Activated naive CD4-positive, alpha-beta T cell treated with anti-CD3 and anti-CD28 coated beads, Interleukin-2, amount 50 U/mL, for 16 hours (primary cell): ENCODE measurements at places on chromosomes 3 and 15.

- no peak for DNase-seq
Observed at GRCh38 chr3:138890555-138891187, 55.9 kb upstream of the PIK3CB start.

GRCh38 chr3:45659661-45660566 is 29.3 kb upstream of the SACM1L start:
- peak; percentile 36 for DNase-seq

GRCh38 chr15:89442671-89443307 is 53.6 kb downstream of the RHCG start:
- DNase-seq: peak; percentile 31

DNA sequence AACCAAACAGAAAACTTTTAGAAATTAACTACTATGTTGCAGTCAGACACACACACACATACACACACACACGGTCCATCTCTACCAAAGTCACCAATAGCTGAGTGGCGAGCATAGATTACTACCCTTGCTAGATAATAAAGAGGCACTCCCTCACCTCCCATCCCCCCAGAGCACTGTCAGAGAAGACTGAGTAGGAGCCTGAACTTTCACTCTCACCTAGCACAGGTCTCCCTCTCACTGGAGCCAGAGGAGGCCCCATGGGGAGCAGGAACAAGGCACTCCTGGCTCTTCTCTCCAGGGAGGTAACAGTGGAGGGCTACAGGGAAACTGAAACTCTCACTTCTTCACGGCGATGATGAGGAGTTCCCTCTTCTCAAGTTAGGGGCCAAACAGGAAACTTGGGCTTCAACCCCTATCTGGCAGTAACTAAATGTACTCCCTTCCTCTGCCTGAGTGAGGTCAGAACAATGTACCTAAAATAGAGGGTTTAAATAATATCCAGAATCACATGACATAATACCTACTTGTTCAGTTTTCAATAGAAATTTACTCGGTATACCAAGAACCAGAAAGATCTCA is 975.3 kb upstream of the GBE1 start:
- no peak for DNase-seq

DNA sequence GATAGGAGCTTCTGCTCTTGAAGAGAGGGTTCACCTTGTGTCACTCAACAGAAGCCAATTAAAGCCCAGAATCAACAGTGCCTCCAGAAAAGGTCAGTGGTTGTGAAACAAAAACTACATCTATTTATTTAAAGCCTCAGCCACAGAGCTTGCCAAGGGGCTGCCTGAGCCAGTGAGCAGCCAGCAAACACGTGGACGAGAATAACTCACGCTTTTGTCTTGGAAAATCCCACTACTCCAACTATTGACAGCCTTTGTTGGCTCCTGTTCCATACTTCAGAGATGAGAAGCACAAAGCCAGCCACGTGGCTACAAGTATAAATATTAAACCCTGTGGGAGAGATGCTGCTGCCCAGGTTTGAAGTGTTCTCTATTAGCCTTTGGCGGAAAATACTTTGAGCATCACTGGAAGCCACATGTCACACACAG is 10.3 kb downstream of the GPR156 start:
- no peak for DNase-seq

GRCh38 chr3:46669191-46669999 is 24.1 kb downstream of the ALS2CL start:
- no peak for DNase-seq

DNA sequence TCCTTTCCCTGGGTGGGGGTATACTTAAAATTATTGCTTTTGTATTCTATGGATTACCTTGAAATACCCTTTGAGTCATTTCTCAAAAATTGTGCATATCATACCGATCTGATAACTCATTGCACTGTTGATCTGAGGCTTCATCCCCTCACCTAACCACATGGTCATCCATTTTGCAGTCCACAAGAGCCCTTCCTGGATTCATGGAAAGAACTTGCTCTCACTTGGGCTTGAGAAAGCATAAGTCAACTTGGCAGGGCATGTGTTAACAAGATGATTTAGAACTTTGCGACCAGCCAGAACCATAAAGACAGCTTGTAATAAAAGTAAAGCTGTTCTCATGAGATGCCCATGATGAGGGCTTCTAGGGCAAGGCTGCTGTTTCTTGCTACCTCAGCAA is 22.2 kb downstream of the MME start:
- DNase-seq: no peak

DNA sequence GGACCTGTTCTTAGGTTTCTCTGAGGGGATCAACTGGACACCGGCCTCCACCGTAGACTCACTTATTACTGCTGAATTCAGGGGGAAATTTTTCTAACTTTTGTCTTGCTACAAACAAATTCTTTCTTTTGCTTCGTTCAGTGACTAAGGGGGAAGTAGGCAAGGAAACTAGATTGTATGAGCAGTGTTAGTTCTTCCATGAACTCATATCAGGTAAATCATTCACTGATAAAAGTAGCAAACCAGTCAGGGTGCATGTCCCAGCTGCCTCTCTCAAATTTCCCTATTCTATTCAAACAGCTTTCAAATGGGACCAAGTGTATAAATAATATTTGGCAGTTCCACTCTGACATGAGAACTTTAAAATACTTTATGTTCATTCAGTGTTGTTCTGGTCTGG is 7.3 kb upstream of the CCDC13 start:
- DNase-seq: no peak

DNA sequence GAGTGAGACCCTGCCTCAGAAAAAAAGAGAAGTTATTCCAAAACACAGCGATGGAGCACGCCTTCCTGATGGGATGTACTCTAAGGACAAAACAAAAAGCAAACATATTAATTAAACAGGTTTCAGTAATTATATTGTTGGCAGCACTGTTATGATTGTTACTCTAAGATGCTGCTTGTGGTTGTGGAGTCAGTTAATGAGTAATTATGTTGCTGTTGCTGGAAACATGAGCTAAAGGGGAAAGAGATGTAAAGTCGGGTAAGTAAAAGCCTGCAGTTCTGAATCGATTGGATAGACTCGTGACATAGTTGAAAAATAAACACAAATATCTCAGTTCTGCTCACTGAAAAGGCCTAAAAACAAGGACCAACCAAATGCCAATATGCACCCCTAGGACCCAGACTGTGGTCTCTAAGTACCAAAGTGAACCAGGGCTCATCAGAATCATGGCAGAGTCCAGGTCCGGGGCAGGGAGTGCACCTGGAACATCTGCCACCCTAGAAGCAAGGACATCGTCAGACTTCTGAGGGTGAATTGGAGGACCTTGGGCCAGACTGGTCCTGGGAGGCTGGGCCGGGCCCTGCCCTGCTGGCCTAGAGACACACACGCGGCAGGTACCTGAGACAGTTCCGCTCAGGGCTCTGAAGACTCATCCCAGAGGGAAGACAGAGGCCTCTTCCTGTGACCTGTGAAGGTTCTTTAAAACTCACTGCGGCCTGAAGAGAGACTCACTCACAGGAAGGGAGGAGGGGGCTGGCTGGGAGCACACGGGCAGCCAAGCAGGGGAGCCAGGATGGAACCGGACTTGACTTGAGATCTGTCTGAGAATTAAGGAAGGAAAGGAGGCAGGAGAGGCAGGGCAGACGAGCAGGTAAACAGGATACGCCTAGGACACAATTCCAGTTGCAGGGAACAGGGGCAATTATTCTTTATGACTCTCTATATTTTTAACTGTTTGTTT is 140.5 kb downstream of the LRRK1 start:
- DNase-seq: no peak

- no peak for DNase-seq
Observed at GRCh38 chr3:53252096-53252946, 3.5 kb downstream of the TKT start.

DNA sequence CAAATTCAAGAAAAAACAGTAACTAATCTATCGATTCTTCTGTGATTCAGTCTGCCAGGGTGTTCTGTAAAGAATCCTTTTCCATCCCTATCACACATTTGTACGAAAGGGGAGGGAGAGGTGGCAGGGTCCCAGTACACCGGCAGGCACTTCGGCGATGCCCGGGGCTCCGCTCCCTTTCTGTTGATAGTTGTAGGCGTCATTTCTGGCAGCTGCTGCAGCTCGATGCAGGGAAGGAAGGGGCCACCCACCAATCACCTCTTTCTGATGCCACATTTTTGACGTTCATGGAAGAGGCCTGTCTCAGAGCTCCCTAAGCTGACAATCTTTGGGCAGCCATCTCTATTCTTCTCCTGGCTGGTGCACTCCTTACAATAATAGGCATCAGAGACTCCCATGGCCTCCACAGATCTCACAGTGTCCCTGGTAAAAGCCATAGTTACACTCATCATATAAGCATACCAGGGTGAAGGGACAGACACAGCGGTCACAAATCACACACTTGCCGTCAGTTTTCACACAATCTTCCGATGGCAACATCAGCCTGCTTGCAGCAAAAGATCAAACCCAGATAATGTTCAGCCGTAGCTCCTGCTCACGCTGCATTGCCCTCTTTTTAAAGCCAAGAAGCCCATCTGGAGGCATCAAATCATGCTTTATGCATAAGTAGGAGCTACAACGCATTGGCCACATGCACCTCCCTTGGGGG is 60.8 kb upstream of the ZBTB38 start:
- DNase-seq: peak; percentile 25

DNA sequence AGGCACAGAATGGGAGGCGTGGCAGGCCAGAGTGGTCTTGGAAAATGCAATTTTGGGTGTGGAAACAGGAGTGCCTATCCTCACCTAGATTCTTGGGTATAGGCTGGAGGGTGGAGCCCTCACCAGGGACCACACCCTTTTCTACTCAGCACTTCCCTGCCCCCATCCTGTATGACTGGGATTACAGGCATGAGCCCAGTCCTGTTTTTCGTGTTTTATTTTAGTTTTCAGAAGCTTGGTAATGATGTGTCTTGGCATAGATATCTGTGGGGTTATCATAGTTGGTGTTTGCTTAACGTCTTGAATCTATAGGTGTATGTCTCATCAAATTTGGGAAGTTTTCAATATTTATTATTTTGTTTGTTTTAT is 248.7 kb upstream of the CBLB start:
- no peak for DNase-seq

- DNase-seq: no peak
Observed at GRCh38 chr3:127960421-127960965, 45.5 kb downstream of the KBTBD12 start.

- DNase-seq: no peak
Observed at GRCh38 chr3:128727059-128727458, 1.1 kb downstream of the RAB7A start.

GRCh38 chr3:50339485-50340146 is 1.0 kb downstream of the RASSF1 start:
- DNase-seq: no peak

- DNase-seq: no peak
Observed at GRCh38 chr3:37907906-37908305, 46.2 kb downstream of the CTDSPL start.

DNA sequence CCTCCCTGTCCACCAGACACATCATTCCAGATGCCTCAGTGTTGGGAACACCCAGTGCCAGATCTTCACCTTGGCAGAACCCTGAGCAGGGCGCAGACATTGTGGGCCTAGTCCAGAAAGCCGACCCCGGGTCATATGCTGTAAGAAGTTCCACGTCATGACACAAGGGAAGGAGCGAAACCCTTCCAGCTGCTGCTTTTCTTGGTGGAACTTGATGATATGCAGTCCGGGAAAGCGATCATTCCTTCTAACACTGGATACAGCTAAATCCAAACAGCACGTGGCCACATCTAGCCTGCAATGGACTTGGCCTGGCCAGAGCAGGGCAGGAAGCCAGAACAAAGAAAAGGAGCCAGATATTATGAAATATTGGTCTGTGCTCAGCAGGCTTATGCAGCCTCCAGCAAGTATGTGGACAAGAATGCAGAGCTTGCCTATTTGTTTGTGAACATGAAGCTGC is 22.0 kb downstream of the GASK1A start:
- DNase-seq: no peak

- DNase-seq: no peak
Observed at GRCh38 chr3:197407526-197407925, 109.1 kb upstream of the DLG1 start.

GRCh38 chr3:150393745-150394144 is 14.4 kb upstream of the TSC22D2 start:
- DNase-seq: no peak

DNA sequence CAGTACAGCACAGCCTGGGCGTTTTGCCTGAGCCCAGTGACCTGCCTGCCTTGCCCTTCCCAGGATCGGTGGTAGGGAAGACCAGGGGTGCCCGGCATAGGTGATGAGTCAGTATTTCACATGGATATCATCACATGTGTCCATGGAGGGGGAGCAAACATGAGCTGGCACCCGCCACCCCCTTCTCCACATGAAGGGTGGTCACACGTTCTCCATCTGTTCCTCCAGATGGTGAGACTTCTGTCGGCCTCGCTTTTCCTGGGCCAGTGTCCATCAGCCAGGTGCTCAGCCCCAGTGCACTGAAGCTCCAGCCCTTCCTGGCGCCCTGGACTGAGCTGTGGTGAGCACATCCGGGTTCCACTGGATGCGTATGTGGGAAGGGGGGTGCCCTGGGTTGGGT is 208.4 kb downstream of the UBE3A start:
- DNase-seq: no peak

DNA sequence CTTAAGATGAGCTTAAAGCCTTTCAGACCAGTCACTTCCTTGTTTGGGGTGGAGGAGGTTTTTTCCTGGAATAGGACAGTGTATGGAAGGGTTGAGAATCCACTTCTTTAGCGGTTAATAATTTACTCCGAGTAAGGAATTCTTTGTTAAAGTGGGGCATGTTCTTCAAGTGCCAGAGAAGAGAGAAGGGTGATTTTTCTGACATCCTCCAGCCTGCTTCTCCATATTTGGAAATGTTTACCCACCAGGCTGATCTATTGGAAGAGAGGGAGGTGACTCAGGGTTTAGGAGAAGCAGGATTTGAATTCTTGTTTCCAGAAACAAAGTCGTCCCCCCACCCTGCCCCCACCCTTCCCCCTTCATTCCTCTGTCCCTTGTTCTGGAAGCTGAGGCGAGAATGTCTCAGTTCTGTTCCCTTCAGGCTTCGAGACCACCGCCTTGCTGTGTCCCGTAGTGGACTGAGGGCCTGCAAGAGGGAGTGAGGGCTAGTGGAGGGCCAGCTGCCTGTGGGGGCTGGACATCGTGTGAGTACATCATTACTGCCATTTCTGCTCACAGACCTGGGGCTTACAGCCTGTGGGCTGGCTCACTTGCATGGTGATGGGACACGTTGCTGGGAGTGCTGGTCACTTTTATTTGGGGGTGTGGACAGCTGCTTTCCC is 58.5 kb downstream of the LPP start:
- DNase-seq: no peak
